ENCODE measurements at places on chromosomes 16 and 17.

GRCh38 chr16:71369494-71369893 is 11.0 kb downstream of the CALB2 start:
- DNase-seq: no peak

GRCh38 chr17:45646288-45646988 is 137.7 kb upstream of the CRHR1 start:
- no peak for DNase-seq

- DNase-seq: no peak
These were observed 26.5 kb downstream of the TMEM98 start for GRCh38 chr17:32954477-32954876.

DNA sequence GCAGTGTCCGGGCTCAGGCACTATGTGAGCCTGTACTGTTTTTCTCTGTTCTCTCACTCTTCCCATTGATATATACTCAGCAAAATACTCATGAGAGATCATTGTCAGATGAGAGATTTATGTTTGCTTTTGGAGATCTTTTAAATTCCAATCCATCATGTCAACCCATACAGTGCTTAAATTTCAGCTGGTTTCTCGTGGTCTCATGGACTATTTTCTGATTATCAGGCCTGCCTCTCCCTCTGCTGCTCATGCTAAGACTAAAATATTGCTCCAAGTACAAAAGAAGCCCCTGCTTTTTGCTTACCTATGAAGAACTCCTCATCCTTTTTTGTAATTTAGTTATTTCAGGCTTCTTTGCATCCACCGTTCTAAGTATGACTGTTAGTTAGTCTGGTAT is 547.2 kb downstream of the KCNJ2 start:
- no peak for DNase-seq

GRCh38 chr17:50686494-50687199 is 21.1 kb downstream of the ANKRD40 start:
- DNase-seq: no peak

- DNase-seq: no peak
These were observed 86.4 kb upstream of the HS3ST2 start for GRCh38 chr16:22727285-22728166.

DNA sequence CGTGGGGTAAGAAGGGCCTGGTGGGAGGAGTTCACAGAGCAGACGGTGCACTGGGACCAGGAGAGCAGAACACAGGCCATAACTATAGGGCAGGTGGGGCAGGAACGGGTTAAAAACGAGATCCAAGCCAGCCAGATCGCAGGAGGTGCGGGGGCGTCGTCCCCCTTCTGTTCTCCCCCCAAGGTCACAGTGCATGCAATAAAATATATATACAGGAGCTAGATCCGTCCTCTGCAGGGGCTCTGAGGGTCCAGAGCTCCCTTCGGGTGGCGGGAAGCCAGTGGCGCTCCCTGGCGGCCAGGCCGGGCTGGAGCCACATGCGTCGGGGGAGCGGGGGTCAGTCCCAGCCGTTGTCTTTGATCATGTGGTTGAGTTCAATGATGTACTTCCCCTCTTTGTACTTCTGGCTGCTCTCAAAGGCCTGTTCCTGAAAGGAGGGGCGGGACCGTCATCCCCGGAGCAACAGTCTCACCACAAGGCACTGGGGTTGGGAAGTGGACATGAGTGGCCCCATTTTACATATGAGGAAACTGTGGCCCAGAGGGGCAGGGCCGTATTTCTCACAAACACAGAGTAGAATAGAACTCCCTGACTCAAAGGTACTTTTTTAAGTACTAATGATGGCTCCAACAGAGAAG is 768 bp upstream of the TBX6 start:
- DNase-seq: peak; percentile 54

DNA sequence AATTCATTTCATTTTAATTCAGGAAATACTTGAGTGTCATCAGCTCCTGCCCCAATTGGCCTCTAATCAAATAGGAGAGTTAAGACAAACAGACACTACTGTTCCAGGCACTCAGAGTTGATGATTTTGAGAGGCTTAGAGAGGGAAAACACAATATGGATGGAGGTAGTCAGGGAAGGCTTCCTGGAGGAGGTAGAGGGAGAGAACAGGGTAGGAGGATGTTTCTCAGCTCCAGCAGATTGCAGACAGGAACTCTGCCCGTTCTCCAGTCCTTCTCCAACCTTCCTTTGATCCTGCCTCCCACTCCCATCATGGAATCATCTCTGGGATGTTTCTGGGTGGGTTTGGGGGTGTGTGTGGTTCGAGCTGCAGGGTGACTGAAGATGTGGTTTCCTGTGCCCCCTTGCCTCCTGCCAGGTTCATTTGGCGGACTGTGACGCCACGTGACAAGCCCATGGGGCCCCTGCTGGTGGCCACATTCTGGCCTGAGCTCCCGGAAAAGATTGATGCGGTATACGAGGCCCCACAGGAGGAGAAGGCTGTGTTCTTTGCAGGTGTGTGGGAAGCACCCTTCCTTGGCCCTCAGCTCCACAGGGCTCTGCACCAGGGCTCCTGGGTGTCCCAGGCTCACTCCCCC is 12.2 kb upstream of the LPCAT2 start:
- no peak for DNase-seq

DNA sequence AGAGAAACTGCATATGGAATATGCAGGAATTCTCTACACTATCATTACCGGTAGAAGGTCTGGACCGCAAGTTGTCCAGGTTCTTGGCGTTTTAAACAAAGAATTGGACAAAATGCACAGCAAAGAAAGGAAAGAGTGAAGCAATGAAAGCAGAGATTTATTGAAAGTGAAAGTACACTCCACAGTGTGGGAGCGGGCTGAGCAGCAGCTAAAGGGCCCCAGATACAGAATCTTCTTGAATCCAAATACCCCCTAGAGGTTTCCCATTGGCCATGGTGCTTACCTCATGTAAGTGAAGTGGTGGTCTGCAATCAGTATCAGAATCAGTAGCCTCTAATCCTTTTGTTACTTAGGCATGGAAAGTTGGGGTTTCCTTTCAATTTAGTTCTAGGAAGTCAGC is 178.5 kb upstream of the IRX3 start:
- DNase-seq: no peak

- no peak for DNase-seq
These were observed 4.4 kb downstream of the TMEM204 start for GRCh38 chr16:1537763-1538289.

DNA sequence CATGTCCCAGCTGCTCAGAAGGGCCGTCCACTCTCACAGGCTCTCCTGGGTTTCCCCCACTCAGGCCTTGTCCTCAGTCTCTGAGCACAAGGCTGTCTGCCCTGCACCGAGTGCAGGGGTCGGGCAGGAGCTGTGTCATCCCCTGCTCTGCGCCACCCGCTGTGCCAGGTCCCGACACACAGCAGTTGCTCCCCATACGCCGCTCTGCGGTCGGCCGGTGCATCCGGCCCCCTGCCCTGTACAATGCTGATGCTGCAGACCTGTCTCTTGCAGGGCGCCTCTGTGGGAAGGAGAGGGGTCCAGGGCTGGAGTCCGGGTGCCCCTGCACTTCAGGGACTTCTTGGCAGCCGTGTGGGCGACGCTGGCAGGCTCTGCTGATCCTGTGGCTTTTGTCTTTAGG is 6.1 kb downstream of the TSC2 start:
- DNase-seq: no peak

- DNase-seq: no peak
These were observed 15.4 kb downstream of the NAA60 start for GRCh38 chr16:3458852-3459361.

- DNase-seq: no peak
These were observed 9.3 kb downstream of the CHD9NB start for GRCh38 chr16:53043428-53043831.

DNA sequence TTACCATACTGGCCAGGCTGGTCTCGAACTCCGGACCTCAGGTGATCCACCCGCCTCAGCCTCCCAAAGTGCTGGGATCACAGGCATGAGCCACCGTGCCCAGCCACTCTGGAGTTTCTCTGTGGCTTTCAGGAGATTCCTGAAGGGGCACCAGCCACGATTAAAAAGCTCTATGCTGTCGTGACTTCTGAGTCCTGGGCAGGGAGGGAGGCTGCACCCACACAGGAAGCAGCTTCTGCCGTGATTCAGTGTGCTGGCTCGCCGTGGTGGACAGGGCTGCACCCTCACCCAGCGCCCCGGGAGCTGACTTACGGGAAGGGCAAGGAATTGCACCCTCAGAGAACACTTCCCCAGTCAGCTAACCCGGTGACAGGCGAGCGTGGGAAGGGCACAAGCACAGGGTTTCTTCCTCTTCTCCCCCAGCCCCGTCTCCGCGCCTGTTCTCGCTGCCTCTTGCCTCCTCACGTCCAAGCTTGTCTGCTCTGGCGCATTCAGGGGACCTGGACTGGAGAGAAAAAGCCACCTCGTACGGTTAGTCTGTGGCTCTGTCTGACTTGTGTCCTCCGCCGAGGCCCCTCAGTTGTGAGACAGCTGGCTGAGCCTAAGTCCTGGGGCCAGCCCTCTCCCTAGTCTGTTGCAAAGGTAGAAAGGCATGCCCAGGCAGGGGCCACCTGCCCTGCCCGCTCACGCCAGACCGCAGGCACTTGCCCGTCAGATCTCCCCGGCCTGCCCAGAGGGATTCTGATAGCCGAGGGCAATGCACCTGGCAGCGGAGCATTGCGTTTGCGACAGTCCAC is 145.0 kb downstream of the SEC14L1 start:
- peak; percentile 82 for DNase-seq

DNA sequence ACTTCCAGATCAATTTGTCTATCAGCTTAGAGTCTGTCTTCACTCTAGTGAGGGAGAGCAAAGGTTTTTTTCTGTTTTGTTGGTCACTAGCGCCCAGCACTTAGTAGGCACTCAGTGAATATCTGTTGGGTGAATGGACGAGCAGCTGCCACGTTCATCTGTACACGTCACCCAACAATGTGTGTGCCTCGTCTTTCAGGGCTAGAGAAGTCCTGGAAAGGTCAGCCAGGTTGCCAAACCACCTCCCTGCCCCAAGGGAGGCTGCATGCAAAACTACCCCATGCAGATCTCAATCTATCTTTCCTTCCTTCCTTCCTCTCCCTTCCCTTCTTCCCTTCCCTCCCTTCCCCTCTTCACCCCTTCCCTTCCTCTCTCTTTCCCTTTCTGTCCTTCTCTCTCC is 340.9 kb downstream of the SOX9 start:
- DNase-seq: no peak

DNA sequence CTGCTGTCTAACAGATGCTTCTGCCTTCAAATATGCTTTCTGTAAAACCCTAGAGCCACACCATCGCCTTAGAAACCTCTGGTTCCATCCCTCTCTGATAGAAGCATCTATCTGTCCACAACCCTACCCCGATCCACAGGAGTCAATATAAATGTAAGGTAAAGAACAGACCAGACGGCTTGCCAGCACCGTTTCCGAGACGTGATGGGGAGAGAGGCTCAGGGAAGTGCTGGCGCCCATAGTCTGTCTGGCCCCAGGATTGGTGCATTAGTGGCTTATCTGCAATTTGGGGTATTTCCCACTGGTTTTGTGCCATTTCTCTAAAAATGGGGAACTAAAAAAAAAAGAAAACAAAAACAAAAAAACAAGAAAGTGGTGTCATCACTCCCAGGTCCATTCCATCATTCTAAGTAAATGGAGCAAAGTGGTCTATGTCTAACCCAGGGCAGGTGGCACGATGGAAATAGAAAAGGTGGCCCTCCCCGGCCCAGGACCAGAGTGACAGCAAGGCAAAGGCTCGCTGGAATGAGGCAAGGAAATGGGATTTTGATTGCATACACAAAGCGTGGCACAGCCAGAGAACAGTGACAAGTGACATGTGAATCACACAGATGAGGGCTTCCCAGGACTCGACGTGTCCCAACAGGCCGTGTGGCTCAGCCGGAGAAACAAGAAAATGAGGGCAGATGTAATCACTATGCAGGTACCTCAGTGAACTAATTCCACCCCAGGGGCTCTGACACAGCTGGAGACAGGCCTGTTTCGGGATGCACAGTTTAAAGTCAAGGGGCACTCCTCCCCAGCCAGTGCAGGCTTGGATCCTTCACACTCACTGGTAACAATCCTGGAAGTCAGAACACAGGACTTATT is 125.6 kb downstream of the GAS7 start:
- DNase-seq: no peak

- no peak for DNase-seq
These were observed 52.2 kb downstream of the NDE1 start for GRCh38 chr16:15701975-15702970.

DNA sequence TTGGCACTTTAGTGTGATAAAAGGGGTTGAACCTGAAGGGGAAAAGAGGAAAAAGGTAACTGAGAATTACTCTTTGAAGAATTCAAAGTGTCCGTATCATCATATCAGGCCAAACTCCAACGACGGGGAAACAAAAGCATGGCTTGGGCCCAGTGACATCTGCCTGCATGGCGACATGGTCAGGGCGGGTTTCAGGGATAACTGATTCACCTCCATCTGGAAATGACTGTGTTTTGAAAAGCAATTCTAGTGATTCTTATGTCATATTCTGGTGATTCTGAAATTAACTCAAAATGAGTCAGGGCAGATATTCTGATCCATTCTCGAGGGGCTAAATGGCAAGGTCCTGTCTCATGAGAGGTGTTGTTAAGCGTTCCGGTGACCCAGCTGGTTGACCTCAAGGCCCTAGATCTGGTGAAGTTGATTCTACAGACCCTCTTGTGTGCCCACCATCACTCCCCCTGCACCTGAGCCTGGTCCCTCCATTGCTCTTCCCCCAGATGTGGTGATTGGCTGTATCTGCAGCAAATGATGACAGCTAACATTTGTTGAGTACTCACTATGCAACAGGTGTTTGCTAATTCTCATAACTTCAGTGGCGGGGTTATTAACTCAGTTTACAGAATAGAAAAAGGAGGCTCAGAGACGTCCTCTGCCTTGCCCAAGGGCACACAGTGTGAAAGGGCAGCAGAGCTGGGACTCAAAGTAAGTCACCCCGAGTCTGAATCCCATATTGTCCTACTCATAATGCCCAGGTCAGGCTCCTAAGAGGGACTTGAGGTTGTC is 251.8 kb downstream of the MAF start:
- no peak for DNase-seq

GRCh38 chr17:27993723-27994310 is 48.7 kb upstream of the NLK start:
- no peak for DNase-seq

DNA sequence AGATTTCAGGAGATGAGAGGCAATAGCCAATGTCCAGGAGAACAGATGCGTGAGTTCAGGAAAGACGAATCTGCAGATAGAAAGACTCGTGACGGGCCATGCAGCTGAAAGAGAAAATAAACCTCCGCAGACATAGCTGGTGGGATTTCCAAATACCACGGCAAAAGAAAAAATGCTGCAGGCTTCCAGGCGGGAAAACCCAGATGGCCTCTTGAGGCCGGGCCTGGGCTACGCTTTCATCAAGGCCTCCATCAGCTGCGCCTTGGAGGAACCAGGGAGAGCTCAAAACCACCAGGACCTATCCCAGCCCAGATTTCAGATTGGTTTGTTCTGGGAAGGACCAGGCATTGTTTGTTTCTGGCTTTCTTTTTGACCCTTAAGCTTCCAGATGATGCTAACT is 16.7 kb downstream of the CCDC40 start:
- DNase-seq: no peak

- no peak for DNase-seq
These were observed 9.7 kb downstream of the CTCF start for GRCh38 chr16:67571981-67572431.

All from NCI-H460 (cell line).